Tracheal epithelial cell (primary cell): ENCODE measurements at places on chromosomes 6 and 20. TPM values are rescaled to one million over a fixed set of nuclear protein-coding genes. Genes with fewer than 3 reads are reported as not detected.

Gene ME1
- 17.4 and 31.1 TPM in 2 replicates for total RNA-seq

Gene HLA-DRA
- total RNA-seq, result not detected in 2 replicates

Gene NRSN1
- total RNA-seq, result not detected in 2 replicates

Gene OLIG3
- total RNA-seq, result not detected in 2 replicates

Gene DSP
- total RNA-seq, result 710 and 886 TPM in 2 replicates

Gene FOXF2
- not detected in 2 replicates for total RNA-seq

Gene NNAT
- total RNA-seq, result not detected in 2 replicates

Gene MTFR2
- 0.24 and 0.64 TPM in 2 replicates for total RNA-seq

Gene BTN1A1
- total RNA-seq, result not detected in 2 replicates

Gene TXLNB
- not detected in 2 replicates for total RNA-seq

Gene CLPSL1
- not detected in 2 replicates for total RNA-seq

Gene C4A
- 1.4 and 2.8 TPM in 2 replicates for total RNA-seq

Gene OR2H2
- total RNA-seq, result 0.24 TPM in 1 of 2 replicates, not detected in the other

Gene LY6G5C
- not detected in 2 replicates for total RNA-seq

Gene PPP1R14C
- 89.9 and 169 TPM in 2 replicates for total RNA-seq

Gene CNKSR3
- 2.8 and 5.3 TPM in 2 replicates for total RNA-seq

Gene IGF2R
- 107 and 118 TPM in 2 replicates for total RNA-seq

Gene GNAS-AS1
- 0.48 TPM in 1 of 2 replicates, not detected in the other for total RNA-seq

Gene RIPPLY2
- total RNA-seq, result 1.4 TPM in 1 of 2 replicates, not detected in the other

Gene SAMD3
- not detected in 2 replicates for total RNA-seq

Gene TMX4
- total RNA-seq, result 8.2 and 11.5 TPM in 2 replicates

Gene THBS2
- 0.85 and 10.6 TPM in 2 replicates for total RNA-seq

Gene TUBB1
- total RNA-seq, result not detected in 2 replicates

Gene BCKDHB
- 8.4 and 9.0 TPM in 2 replicates for total RNA-seq

Gene KCNB1
- under 0.01 TPM in 1 of 2 replicates, not detected in the other for total RNA-seq

Gene IP6K3
- 0.24 TPM in 1 of 2 replicates, not detected in the other for total RNA-seq

Gene EYS
- under 0.01 and 0.64 TPM in 2 replicates for total RNA-seq
